Tibial nerve (tissue), 4 donors: ENCODE measurements at places on chromosomes 1 and 21.

GRCh38 chr21:36847189-36847588, 119.3 kb downstream of the HLCS start:
- no peak for DNase-seq

DNA sequence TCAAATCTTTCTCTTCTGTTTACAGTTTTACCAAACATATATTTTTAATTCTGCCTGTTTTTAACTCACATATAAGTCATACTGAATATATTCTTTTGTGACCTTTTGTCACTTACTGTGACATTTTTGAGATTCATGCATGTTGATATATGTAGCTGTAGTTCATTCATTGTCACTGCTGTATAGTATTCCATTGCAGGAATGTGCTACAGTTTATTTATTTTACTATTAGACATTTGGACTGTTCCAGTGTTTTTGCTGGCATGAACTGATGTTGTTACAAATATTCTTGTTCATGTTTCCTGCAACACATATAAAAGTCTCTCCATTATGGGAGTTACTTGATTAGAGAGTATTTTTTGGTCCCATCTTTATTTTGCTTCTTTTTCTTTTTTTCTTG, 174.9 kb downstream of the DHRS3 start:
- DNase-seq, result no peak

- no peak for DNase-seq
Observed at GRCh38 chr1:77036560-77036959, 169.3 kb downstream of the ST6GALNAC5 start.

DNA sequence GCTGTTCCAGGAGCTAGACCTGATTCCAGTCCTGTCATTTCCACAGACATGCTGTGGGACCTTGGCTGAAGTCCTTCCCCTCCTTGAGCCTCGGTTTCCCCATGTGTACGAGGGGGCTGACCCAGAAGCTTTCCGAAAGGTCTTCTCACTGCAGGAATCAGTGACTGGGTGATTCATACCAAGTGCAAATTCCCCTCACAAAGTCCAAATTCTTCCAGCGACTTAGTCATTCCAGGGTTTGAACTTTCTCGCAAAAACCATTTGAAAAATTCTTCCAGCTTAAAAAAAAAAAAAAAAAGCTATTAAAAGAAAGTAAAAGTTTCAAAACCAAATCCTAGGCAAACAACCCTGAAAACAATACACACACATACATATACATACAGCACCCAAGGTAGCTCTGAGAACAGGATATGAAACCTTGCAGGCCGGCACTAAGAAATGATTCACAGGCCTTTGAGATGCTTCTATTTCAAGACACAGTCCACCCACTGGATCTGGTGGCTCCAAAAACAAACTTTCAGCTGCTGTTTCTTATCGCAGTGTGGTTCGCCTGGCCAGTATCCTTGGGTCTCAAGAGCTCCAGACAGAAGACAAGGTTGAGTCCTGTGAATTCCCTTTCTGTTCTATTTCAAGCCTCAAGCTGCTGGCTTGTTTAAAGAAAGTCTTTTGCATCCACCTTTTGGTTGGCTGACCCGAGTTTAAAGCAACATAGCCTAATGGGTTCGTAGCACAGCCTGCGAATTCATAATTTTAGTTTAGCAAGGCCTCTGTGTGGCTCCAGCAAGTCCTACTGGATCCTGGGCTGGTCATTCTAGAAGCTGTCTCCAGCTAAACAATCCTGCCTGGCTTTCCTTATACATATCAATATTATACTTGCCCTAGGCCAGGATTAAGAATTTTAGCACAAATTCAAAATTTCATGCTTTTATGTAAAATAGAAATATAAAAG, 18.0 kb upstream of the ID3 start:
- DNase-seq, result no peak

DNA sequence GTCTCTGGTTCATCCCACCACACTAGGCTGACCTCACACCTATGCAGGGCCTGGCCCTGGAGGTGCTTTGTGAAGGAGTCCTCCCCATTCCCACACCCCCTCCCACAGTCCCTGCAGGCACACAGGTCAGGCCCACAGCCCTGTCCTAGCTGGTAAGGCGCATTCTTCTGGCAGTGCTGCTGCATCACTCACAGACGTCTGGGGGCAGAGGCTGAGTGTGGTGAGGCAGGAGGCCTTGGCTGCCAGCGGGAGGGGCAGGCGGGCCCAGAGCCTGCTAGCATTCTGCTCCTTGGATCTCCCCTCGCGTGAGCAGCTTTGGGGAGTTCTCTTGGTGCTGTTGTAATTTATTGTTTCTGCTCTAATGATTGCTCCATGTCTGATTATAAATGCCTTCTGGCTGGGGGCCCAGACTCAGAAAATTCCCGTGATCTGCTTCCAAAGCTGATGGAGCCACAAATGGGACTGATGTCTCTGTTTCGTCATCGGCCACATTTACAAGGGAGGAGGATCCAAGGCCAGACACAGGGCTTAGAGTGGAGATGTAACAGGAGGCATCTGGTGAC, 62.9 kb downstream of the TRABD2B start:
- DNase-seq, result peak; percentile 86

GRCh38 chr1:79554688-79555087, 548.2 kb upstream of the ADGRL4 start:
- no peak for DNase-seq

- no peak for DNase-seq
Observed at GRCh38 chr1:7541629-7542028, 229.5 kb upstream of the VAMP3 start.

- no peak for DNase-seq
Observed at GRCh38 chr1:235945775-235946570, 79.3 kb upstream of the LYST start.

- DNase-seq, result no peak
Observed at GRCh38 chr1:54499360-54500106, 48.5 kb upstream of the ACOT11 start.

GRCh38 chr1:213051881-213052202, 801 bp downstream of the RPS6KC1 start:
- DNase-seq, result no peak

DNA sequence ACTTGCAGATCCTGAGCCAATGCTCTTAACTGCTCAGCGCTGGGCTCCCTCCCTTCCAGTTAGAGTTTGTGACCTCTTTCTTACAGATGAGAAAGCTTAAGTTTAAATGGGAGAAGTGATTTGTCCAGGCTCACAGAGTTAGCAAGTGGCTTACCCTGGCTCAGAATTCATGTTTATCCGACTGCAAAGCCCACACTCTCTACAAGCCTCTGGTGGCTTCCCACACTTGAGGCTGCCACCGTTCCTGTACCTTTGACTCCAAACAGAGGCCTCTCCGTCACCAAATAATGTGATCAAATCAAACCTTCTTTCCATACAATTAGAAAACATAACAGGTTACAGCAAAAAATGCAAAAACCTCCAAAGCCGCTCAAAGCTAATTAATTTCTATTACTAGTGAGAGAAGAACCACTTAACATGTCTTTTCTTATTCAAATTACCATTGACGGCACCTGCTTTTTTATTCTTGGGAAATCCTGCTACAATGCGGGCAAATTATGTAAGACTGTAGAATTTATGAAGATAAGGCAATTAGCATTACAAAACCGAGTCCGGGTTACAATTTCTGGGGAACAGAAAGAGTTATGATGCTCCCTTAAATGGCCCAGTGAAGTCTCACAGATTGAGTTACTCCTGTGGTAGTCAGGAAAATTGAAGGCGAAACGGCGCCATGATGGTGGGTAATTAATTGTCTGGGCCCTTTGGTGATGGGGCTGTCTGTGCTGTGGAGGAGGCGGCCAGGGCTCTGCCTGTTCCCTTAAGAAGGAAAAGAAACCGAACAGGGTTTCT, 324.3 kb upstream of the POU3F1 start:
- DNase-seq, result no peak

DNA sequence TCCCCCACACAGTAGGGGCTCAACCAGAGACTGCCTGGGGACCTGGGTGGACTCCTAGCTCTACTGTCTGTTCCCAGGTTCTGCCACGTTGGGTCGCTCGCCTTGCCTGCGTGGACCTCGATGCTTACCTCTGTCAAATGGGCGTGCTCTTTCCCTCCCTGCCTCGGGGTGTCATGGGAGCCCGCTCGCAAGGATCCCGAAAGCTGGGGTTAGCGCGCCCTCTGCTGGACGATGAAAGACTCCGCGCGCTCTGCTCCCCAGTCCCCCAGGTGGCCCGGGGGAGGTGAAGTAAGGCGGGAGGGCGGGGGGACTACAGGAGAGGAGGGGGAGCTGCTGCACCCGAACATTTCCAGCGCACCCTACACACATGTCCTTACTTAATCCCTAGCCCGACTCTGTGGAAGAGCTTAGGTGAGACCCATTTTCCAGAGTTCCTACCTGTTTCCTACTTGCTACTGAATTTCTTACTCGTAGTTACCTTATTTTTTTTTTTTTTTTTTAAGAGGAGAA, 2.3 kb upstream of the BSND start:
- DNase-seq, result peak; percentile 21

GRCh38 chr1:28510273-28510969, 4.6 kb downstream of the RCC1 start:
- DNase-seq, result no peak

GRCh38 chr1:195951313-195951712, 656.9 kb downstream of the KCNT2 start:
- DNase-seq, result no peak

GRCh38 chr1:26275580-26276431, 4.1 kb upstream of the SH3BGRL3 start:
- peak; percentile 91 for DNase-seq

DNA sequence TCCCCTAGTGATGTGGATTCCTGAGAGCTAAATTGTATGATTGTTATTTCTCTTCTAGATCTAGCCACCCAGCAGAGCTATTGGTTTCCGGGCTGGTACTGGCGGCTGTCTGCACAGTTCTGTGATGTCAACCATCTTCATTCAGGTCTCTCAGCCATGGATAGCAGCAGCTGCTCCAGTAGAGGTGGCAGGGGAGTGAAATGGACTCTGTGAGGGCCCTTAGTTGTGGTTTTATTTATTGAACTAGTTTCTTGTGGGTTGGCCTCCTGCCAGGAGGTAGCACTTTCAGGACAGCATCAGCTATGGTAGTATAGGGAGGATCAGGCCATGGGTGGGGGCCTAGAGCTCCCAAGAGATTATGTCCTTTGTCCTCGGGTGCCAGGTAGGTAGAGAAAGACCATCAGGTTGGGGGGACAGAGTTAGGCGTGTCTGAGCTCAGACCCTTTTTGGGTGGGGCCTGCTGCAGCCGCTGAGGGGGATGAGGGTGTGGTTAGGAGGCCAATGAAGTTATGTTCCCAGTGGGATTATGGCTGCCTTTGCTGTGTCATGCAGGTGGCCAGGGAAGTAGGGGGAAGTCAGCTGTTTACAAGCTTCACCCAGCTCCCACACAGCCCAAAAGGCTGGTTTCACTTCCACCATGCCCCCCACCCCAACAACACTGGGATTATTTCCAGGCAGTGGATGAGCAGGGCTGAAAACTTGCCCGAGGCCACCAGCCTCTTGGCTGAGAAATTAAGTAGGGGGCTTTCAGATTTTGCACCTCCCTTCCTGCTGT, 55.1 kb upstream of the RGS4 start:
- DNase-seq, result no peak

DNA sequence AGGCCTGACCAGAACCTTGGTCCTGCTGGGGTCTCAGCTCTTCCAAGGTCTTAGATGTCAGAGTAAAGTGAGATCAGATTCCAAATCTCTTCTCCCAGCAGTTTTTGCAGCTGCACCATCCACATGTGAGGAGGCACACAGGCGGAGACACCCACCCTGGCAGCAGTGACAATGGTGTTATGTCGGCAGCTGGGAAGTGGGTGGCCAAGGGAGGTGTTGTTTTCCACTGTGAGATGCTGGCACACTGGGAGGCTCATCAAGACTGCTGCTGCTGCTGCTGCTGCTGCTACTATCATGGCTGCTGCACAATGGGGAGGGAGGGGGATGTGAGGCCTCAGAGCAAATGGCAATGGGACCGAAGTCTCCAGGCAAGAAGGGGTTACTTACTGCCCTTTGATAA, 23.6 kb downstream of the CAMK2N1 start:
- no peak for DNase-seq

- DNase-seq, result no peak
Observed at GRCh38 chr1:193567937-193568336, 381.5 kb upstream of the B3GALT2 start.

DNA sequence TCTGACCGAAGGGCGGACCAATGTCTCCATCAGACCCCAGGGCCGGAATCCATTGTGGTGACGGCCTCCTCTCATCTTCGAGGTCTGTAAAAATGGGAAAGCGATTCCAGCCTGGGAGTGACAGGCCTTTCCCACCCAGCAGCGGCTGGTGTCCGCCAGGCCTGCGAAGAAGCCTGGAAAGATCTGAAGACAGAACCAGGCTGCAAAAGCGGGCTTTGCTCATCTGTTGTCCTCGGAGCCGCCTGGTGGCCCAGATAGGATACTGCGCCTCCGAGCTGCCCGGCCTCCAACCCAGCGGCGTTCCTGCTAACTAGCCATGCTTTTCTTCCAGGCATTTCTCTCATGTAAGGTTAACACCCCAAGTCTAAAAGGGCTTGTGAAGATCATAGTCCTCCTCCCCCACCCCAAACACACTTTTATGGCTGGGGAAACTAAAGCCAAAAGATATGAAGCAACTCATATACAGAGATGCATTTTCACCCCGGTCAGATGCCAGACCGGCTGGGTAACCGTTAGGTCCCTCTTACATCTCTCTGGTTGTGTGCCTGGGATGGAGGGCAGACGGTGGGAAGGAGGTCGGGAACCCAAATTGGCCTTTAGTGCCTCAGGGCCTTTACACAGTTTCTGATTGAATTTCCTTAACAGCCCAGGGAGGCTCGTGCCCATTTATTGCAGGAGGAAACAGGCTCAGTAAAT, 1.9 kb upstream of the DHRS3 start:
- DNase-seq, result peak; percentile 93

GRCh38 chr1:38932571-38932970, 9.1 kb downstream of the RHBDL2 start:
- DNase-seq, result no peak

DNA sequence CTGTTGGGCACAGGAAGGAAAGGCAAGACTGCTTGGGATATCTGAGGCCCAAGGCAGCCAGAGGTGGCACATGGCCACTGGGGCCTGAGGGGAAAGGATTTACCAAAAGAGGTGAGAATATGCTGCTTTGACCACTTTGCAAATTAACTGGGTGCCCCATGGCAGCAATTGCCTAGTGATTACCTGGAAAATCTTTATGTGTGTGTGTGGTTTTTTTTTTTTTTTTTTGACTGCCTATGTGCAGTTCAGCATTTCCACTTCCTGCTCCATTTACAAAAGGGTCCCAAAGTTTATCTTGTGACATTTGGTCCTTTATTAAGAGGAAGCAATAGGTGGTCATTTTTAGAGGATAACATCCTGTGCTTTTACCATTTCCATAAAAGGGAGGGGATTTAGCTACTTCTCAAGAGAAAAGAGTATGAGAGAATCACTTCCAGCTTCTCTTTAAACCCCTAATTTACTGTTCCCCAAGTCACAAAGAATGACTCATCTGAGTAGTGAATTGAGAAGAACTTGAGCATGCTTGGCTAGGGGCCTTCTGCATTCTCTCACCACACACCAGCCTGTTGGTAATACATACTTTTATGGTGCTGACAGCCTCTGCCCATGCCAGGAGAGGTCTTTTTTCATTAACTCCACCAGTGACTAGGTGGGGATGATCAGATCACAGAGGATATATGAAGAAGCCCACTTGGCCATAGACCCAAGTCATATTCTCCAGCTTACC, 52.1 kb downstream of the SYDE2 start:
- DNase-seq, result no peak
